ENCODE measurements at places on chromosomes 4 and X.

DNA sequence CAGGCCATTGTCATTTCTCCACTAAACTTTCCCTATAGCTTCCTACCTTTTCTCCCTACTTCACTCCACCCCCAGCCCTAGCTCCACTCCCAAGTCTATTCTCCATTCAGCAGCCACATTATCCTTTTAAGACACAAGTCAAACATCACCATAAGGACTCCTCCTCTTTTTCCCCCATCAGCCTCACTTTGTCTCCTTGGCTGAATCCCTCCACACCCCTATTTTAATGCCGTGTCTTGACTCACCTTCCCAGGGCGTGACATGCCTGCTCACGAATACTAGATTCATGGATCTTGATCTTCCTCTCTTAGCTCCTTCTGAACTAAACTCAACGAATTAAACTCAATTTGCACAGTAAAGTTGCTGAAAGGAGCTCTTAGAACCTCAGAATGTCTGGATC, 281.9 kb downstream of the PTTG2 start:
- no peak for DNase-seq

DNA sequence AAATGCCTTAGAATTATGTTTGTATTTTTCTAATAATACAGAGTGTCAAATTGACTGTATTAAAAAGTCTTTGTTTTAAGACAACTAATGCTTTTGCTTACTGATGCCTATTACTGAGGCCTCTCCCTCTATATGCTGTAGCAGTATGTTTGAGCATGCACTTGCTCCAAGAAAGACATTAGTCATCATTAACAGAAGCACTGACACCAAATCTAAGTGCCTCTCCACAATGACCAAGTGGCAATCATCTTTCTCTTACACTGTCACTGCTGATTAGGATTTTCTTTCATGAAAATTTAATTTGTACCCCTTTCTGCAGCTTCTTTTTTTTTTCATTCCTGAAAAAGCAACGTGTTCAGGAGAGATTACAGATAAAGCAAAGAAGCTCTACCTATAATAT, 11.1 kb upstream of the MAB21L2 start:
- DNase-seq = no peak

GRCh38 chr4:76620723-76621468, 185.9 kb downstream of the SHROOM3 start:
- no peak for DNase-seq

- no peak for DNase-seq
Measured at GRCh38 chrX:116306218-116306617, 130.2 kb upstream of the SLC6A14 start.

DNA sequence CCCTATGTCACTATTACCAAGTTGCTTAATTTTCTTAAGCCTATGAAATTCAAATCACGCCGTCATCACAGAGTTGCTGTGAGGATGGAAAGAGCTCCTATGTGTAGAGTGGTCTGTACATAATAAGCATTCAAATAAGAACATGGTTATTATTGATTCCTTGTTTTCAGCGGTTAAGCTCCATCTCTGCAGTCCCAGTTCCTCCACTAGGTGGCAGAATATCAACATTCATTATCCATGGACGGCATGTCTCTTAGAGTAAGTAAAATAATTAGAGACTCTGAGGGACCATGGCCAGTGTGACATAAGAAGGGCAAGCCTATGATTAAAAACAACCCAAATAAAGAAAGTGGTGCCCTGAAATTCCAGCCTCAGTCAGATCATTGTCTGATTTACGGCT, 132.5 kb upstream of the NHS start:
- DNase-seq = peak; percentile 44

DNA sequence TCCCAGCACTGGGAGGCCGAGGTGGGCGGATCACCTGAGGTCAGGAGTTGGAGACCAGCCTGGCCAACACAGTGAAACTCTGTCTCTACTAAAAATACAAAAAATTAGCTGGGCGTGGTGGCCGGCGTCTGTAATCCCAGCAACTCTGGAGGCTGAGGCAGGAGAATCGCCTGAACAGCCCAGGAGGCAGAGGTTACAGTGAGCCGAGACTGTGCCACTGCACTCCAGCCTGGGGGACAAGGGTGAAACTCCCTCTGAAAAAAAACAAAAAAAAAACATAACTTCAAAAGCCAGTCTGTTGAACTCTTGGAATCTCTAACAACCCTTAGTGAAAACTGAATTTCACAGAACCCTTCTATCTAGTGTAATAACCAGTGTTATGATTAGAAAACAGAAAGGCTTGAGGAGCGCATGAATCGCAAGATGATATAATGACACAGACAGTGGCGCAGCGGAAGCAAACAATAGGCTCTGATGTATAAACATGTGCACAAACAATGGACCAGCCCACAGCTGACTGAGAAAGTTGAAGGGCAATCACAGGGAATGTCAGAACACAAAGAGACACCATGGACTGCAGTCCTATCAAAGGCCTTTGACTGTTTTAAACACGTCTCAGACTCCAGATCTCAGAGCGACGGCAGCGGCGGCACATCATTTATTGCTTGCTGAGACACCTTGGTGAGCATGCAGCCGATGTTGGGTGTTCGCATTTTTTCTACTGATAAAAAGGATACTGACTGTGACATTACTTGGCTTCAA, 81.6 kb downstream of the NSUN7 start:
- DNase-seq = no peak

GRCh38 chrX:133677123-133678063, 262.1 kb upstream of the GPC4 start:
- no peak for DNase-seq

DNA sequence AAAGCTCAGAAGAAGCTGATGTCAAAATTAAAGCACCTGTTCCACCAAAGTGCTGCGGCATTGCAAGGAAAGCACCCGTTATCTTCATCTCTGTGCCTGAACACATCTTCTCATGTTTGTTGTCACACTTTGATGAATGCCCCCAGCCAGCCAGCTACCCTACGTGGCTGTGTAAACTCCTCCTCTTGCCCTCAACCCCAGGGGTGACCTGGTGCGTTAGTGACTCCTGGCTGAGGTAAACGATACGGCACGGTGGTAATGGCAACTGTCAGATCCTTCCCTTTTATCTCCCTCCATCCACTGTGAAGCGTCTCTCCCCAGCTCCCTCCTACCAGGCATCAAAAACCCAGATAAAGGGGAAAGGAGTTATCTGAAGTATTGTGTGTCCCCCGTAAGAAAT, 90.6 kb upstream of the WWC2 start:
- no peak for DNase-seq

- DNase-seq = no peak
Measured at GRCh38 chr4:174749091-174749490, 80.0 kb downstream of the GLRA3 start.

DNA sequence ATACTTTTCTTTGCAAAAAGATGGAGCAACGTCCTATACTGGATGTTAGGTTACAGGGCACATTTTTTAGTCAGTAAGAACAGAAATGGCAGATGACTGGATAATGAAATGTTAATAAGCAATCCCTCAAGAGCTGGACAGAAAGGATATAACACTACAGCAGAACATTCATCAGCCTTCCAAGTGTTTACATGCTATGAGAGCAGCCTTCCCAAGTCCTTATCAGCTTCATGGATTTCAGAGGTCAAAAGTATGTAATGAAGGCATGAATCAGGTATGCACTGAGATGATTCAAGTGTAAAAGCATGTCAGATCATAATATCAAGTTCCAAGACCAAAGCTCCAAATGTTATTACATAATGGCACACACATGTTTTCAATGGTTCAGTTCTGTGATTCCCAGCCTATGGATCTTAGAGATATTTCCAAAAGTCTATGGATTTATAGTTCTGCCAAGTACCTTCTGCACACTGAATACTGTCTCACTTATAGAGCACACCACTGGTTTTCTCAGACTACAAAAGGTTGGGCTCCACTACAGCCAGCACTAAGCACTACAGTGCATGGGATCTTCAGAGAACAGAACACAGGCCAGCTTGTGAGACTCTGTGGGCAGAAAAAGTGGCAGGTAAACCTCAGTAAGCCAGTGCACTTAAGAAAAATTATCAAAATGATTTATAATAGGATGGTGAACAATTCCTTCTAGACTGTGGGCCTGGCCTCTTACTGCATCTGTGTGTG, 49.2 kb downstream of the GPC4 start:
- DNase-seq = no peak

GRCh38 chr4:110475881-110476818, at the start of gene ENPEP:
TSS of gene ENPEP (plus strand) at chr4:110476155. CDS start at chr4:110476415, 260 bp downstream.
- no peak for DNase-seq

DNA sequence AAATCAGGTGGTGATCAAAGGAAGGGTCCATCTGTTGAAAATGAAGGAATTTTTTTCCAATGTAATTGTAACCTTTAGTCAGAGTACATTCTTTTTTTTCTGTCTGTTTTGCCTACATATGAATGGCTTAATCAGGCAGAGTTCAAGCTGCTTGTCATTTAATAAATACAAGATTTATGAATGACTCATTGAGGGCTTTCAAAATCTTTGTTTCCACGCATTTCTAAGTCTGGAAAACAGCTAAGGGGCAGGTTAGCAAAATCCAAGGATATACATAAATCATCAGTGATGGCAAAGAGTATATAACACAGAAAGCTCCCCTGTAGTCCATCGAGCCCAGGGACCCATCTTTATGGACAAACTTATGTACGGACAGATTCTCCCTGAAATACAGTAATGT, 1.8 kb downstream of the CA5B start:
- DNase-seq = no peak

- DNase-seq = no peak
Measured at GRCh38 chrX:16772460-16772859, 13.8 kb upstream of the TXLNG start.

DNA sequence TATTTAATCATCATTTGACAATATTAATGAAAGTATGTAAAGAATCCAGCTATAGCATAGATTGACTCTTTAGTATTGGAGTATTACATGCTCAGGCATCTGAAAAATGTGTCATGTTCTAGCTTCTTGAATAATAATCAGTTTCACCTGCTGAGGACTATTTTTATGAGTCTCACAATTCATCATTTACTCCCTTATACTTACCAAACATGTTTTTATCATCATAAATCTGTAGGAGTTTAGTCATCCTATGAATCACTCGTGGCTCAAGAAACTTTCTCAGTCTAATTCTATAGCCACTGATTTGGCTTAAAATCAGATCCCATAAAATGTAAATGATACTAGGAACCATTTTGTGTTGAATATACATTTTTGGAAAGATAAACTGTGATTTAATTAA, 1616.1 kb downstream of the C4orf33 start:
- no peak for DNase-seq

GRCh38 chr4:158094413-158095134, 78.3 kb downstream of the GASK1B start:
- no peak for DNase-seq

GRCh38 chr4:28373601-28374000, 1513.0 kb downstream of the STIM2 start:
- no peak for DNase-seq

GRCh38 chr4:54423066-54423465, 194.0 kb downstream of the PDGFRA start:
- no peak for DNase-seq

DNA sequence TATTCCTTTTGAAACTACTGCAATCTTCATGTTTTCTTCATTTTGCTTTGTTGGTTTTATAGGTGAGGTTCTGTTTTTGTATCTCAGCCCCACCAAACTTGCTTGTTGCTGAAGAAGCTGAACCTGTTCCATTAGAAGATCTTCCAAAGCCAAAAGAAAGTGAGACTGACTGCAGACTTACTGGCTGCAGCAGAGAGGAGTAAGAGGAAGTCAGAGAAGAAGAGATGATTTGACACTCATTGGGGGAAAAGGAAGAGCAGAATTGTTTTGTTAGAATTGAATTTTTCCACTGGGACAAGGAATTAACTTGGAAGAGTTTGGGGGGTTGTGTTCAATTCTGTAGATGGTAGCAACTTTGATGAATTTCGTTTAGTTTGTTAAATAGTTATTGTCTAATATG, 3.1 kb downstream of the TEX13D start:
- no peak for DNase-seq

DNA sequence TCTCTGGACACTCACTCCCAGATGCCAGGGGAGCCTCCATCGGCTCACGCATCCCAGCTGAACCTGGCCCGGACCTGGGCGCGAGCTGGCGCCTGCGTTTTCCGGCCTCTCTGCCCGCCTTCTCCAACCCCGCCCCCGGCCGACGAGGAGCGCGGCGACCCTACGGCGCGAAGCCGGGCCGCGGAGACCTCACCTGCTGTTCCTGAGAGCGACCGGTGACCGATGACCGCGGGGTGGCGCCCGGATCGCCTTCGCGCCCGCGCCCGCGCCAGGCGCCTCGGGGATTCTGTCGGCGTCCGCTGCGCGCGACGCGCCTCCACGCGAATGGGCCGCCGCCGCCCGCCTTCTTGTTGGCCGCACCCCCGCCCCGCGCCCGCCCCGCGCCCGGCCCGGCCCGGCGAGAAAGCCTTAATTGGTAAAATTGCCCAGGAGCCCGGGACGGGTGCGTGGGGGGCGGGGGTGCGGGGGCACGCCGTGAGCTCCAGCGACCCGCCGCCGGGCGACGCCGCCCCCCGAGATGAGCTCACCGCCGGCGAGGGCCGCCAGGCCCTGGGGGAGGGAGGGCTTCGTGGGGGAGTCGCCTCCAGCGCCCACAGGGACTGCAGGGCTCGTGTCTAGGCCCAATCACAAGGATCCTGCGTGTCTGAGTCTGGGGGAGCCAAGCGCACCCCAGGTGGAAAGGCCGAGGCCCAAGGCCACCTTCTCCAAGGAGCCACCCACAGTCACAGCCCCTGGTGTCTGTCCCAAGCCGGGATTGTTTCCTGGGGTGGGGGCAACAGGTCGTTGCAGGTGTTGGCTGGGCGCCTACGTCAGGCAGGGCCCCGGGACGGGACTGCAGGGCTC, at the start of gene FLNA:
Gene FLNA, minus strand, starts transcription at position 322 of the 843 bp plus-strand sequence. CDS start 3,389 bp downstream, outside the sequence.
- DNase-seq = no peak

DNA sequence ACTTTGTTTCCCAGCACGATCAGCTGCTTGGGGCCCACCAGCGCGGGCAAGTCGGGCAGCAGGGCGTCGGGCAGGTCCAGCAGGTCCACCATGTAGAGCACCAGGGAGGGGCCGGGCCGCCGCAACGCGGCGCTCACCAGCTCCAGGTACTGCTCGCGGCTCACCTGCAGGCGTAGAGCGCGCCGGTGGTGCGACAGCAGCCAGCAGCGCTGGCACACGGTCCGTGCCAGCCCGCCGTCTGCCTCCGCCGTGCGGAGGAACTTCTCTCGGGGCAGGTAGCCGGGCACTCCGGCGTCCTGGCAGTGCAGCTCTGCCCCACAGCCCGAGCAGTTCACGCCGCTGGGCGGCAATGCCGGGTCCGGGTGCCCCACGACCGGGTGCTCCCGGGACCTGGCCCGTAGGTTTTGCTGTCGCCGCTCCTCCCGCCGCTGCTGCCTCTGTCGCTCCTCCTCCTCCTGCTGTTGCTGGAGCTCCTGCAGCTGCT, 527 bp downstream of the NOA1 start:
- DNase-seq = peak; percentile 43

- DNase-seq = peak; percentile 58
Measured at GRCh38 chrX:69285881-69286564, 120.8 kb upstream of the PJA1 start.

GRCh38 chr4:130131536-130131935, 1035.6 kb downstream of the C4orf33 start:
- DNase-seq = no peak

- DNase-seq = no peak
Measured at GRCh38 chrX:130084631-130085237, 25.6 kb downstream of the ELF4 start.

GRCh38 chrX:143536176-143536575, 18.9 kb upstream of the SPANXN3 start:
- DNase-seq = no peak

- no peak for DNase-seq
Measured at GRCh38 chr4:169225058-169225751, 45.6 kb downstream of the SH3RF1 start.
